ENCODE measurements at places on chromosomes 3 and 15. TPM values are rescaled to one million over a fixed set of nuclear protein-coding genes. Genes with fewer than 3 reads are reported as not detected.

SH2D7 gene
- total RNA-seq, result not detected

EFCC1 gene
- total RNA-seq, result not detected

GAP43 gene
- total RNA-seq, result 0.11 TPM

IL17RB gene
- not detected for total RNA-seq

BTLA gene
- total RNA-seq, result not detected

MAGEF1 gene
- total RNA-seq, result 30.1 TPM

TRH gene
- not detected for total RNA-seq

CYP1A2 gene
- not detected for total RNA-seq

SAMD7 gene
- total RNA-seq, result not detected

SAMMSON gene
- total RNA-seq, result not detected

IMPG2 gene
- total RNA-seq, result 0.07 TPM

- no peak for DNase-seq
- H3K4me3 ChIP-seq, result no peak overlapping the region
- H3K27me3 ChIP-seq, result no peaks in the 10 kb centered on the region
- no peak overlapping the region for H3K27ac ChIP-seq
- no peaks in the 10 kb centered on the region for H3K36me3 ChIP-seq
These were observed 32.7 kb downstream of the LRRC3B start for GRCh38 chr3:26655231-26655630.

DNA sequence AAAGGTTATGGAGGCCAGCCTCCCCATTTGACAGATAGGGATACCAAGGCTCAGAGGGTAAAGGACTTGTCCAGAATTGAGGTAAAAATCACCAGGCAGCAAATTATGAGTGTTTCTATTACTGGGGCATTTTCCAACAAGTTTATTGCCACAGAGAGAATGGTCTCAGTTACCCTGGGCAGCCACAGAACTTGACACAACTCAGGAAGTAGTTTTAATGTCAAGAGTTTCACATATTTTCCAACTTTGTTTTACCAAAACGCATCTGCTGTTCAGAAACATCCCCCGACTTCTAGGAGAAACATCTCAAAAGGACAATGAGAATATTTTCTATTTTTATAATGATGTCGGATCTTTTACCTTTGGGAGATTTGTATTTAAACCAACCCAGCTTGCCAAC, 107.5 kb upstream of the MRPS22 start:
- peaks cover 9% of the 10 kb centered on the region for H3K4me1 ChIP-seq
- H3K27ac ChIP-seq, result no peak overlapping the region
- no peaks in the 10 kb centered on the region for H3K36me3 ChIP-seq
- peaks cover 13% of the 10 kb centered on the region for H3K27me3 ChIP-seq
- no peak overlapping the region for H3K4me3 ChIP-seq
- no peak for DNase-seq

GRCh38 chr3:127860211-127860696, 37.9 kb upstream of the MGLL start:
- H3K4me1 ChIP-seq, result no peaks in the 10 kb centered on the region
- peaks cover 12% of the 10 kb centered on the region for H3K27me3 ChIP-seq

- H3K27me3 ChIP-seq, result peaks cover 5% of the 10 kb centered on the region
- H3K27ac ChIP-seq, result no peak overlapping the region
- no peak for DNase-seq
- peaks cover 37% of the 10 kb centered on the region for H3K4me1 ChIP-seq
These were observed 31.2 kb upstream of the USP3 start for GRCh38 chr15:63473007-63473748.

DNA sequence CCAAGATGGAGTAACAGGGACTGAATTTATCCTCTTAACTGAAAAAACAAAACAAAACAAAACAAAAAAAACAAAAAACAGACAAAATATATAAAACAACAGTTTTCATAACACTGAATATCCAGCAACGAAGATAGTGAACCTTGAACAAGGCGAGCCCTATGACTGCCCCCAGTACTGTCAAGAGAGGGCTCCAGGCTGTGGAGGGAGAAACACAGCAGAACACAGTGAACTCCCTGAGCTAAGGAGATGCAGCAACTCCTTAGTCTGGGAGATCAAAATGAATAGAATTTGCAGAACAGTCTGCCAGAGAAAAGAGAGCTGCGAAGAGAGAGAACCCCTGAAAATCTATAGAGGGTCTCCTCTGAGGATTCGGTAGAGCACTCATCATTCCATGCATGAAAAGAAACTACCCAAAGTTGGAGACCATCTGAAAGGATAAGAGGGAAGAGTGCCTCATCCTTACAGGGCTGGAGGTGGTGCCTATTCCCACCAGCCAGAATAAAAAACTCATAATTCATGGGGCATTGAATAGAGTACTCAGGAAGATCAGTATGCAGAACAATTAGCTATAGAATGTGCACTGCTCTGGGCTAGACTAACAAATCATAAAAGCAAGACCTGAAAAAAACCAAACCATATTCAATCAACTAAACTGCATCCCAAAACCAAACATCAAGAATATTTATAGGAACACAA, 101.8 kb downstream of the FRMD4B start:
- H3K4me1 ChIP-seq, result peaks cover 9% of the 10 kb centered on the region
- no peak for DNase-seq
- no peaks in the 10 kb centered on the region for H3K36me3 ChIP-seq
- no peak overlapping the region for H3K27ac ChIP-seq
- no peak overlapping the region for H3K4me3 ChIP-seq

DNA sequence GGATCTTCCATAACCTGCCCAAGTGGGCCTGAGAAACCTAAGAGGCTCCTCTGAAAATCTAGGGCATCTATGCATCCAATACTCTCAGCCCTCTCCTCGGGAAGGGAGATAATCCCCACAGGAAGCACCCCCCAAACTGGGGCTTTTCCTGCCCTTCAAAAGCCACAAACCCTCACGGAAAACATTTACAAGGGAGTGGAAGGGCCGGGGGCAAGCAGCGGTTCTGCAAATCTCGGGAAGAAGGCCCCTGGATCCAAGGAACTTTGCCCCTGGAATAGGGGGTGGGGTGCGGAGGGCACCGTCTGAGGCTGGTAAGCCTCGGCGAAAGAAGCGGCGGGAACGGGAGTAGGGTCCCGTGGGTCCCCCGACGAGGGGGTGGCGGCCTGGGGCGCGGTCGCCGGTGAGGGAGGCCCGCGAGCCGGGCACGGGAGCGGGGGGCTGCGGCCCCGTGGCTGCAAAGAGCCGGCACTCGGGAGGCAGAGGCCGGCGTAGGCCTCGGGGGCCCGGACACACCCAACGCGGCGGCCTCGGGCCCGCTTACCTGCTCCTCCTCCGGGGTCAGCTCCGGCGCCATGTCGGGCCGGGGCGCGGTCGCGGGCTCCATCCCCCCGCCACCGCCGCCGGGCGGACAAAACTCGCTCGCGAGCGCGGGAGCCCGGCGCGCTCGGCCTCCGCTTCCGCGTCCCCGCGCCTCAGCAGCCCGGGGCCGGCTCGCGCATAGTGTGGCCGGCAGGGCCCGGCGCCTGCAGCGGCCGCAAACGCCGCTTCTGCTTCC, 755 bp downstream of the PTPN9 start:
- H3K27me3 ChIP-seq, result peaks cover 2% of the 10 kb centered on the region
- H3K36me3 ChIP-seq, result peaks cover 20% of the 10 kb centered on the region
- peak overlapping the region; percentile 96 for H3K27ac ChIP-seq
- H3K4me3 ChIP-seq, result peak overlapping the region; percentile 99
- no peak for DNase-seq

DNA sequence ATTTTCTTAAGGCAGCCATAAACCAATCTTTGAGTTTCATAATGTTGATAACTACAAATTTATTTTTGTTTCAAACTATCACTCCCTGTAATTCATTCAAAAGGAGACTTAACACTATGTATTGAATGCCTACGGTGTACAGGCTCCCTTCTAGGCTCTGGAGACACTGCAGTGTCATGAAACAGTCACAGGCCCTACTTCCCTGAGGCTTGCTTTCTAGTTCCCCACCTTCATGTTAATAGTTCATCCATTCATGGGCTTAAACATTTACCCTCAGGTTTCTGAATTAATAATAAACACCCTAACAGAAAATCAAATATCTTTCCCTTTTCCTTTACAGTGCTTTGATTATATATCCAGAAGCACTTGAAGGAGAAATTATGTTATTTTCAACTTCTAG, 168.7 kb downstream of the CHL1 start:
- no peak overlapping the region for H3K4me3 ChIP-seq
- no peaks in the 10 kb centered on the region for H3K36me3 ChIP-seq
- no peak for DNase-seq

DNA sequence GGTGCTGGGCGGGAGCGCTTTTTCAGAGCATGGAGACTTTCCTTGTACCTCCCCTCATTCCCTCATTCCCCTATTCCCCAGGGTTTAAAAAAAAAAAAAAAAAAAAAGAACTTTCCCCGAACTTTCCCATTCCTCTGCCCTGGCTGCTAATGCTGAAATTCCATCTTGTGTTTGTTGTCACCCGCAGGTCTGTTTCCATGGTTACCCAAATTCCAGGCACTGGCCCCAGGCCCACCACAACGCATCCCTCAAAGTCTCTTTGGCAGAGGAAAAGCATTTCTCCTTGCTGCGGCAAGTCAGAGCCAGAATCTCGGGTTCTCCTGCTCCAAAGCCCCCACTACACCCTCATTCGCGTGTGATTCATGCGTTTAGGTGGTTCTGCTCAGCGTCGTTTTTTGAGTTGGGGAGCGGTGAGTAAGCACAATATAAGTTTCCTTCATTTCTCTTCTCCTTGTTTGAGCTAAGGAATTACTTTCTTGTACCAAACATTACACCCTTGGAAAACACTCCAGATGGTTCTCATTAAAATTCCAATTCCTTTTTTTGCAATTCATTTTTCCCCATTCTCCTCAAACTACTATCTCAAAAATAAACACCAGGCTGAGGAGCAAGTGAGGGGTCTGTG, 21.6 kb downstream of the ANAPC13 start:
- peak overlapping the region; percentile 88 for H3K4me3 ChIP-seq
- H3K36me3 ChIP-seq, result no peaks in the 10 kb centered on the region
- peaks cover 85% of the 10 kb centered on the region for H3K4me1 ChIP-seq

GRCh38 chr15:68730471-68730919, 90.2 kb downstream of the ANP32A start:
- peak; percentile 30 for DNase-seq
- H3K27ac ChIP-seq, result no peak overlapping the region
- H3K4me3 ChIP-seq, result no peak overlapping the region

GRCh38 chr3:12875857-12876836, 34.8 kb upstream of the RPL32 start:
- no peak overlapping the region for H3K27ac ChIP-seq
- H3K4me3 ChIP-seq, result no peak overlapping the region

DNA sequence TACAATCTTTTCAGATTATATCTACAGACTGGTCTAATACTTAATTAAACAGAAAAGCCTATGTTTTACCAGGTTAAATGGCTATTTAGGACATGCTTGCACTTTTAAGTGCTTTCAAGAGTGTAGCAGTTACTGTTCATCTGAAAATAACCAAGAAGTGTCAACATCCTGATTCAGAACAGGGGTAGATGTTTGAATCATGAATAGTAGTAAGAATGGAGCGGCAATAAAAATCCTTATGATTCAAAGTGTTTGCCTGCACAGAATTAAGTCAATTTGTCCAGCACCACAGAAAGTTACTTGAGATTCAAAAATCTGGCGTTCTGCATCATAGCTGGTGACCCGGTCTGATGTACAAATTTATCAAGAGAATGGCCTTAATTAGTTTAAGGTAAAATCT, 48.3 kb downstream of the GREM1 start:
- peak overlapping the region; percentile 69 for H3K4me3 ChIP-seq
- peak overlapping the region; percentile 84 for H3K27ac ChIP-seq
- peaks cover 2% of the 10 kb centered on the region for H3K27me3 ChIP-seq
- DNase-seq, result no peak
- peaks cover 76% of the 10 kb centered on the region for H3K4me1 ChIP-seq
- peaks cover 62% of the 10 kb centered on the region for H3K36me3 ChIP-seq

- H3K4me3 ChIP-seq, result no peak overlapping the region
- H3K27me3 ChIP-seq, result peaks cover 1% of the 10 kb centered on the region
- DNase-seq, result no peak
- peaks cover 27% of the 10 kb centered on the region for H3K36me3 ChIP-seq
- peak overlapping the region; percentile 48 for H3K27ac ChIP-seq
These were observed 10.5 kb downstream of the ANPEP start for GRCh38 chr15:89803941-89804800.

- no peak overlapping the region for H3K27ac ChIP-seq
- DNase-seq, result peak; percentile 55
- H3K27me3 ChIP-seq, result peaks cover 3% of the 10 kb centered on the region
These were observed 44.0 kb downstream of the CCDC54 start for GRCh38 chr3:107421170-107421792.

DNA sequence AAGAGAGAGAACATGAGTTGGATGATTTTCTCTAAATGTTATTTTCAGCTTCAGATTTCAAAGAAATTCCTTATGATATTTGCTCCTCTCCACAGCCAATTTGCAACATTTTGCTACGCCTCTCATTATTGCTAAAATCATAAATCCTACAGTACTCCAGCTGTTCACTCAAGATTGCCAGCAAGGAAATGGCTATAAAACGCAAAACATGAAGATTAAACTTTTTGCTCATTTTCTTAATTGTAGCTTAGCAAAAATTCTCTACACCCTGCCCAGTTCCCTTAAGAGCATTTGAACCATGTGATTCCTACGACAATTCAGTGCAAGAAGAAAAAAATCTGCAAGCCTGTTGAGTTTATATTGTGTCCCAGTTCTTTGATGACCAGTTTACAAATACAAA, 6.8 kb downstream of the CHRNA3 start:
- no peak overlapping the region for H3K4me3 ChIP-seq
- H3K36me3 ChIP-seq, result no peaks in the 10 kb centered on the region
- H3K27ac ChIP-seq, result no peak overlapping the region

DNA sequence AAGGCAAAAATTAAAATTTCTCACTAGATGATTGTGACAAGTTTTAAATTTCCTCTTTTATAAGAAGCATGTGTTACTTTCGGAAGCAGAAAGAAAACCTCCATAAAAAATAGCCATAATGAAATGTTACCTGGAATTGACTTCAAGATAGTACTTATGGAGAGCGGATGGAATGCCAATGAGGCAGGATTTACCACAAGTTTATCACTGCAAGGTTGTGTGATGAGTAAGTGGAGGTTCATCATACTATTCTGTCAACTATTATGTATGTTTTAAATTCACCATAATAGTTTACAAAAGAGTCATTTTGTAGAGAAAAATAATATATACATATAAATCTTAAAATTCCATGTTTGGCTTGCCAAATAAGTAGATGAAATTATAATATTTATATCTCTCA, 230.3 kb downstream of the SCAPER start:
- peak; percentile 39 for DNase-seq
- peaks cover 3% of the 10 kb centered on the region for H3K27me3 ChIP-seq
- no peak overlapping the region for H3K4me3 ChIP-seq
